ENCODE measurements at places on chromosomes 12 and 14.

GRCh38 chr12:107884769-107885694 is 110.5 kb downstream of the ASCL4 start:
- peak; percentile 37 for DNase-seq

- no peak for DNase-seq
Observed at GRCh38 chr12:76259660-76260389, 88.4 kb downstream of the BBS10 start.

DNA sequence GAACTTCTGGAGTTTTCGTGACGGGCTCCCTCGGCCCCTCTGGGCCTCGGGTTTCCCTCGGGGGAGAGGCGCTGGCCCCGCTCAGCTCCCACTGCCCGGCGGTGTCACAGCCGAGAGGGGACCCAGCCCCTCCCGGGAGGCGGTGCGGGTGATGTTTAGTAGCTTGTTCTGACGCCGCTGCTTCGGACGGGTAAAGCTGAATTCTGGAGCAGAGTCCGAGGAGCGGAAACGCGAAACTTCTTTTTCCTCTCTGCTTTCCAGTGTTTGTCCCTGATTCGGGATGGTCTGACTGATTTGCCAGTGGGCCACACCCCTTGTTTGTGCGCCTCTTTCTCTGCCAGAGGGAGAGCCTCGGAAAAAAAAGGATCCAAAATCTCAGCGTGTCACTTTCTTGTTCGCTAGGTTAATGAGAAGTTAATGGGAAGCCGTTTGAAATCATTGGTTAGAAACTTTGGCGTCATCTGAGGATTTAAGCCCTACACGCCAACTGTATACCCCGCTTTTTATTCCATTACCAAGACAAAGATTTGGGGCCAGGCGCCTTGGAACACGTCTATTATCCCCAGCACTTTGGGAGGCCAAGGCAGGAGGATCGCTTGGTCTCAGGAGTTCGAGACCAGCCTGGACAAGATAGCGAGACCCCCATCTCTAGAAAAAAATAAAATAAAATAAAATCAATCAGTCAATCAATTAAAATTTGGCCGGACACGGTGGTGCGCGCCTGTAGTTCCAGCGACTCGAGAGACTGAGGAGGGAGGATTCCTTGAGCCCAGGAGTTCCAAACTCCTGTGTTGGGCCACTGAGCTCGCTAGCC is 756 bp downstream of the TULP3 start:
- no peak for DNase-seq

GRCh38 chr14:46464341-46464740 is 187.2 kb downstream of the RPL10L start:
- DNase-seq = no peak

GRCh38 chr14:54866588-54866987 is 36.0 kb downstream of the GCH1 start:
- DNase-seq = no peak

DNA sequence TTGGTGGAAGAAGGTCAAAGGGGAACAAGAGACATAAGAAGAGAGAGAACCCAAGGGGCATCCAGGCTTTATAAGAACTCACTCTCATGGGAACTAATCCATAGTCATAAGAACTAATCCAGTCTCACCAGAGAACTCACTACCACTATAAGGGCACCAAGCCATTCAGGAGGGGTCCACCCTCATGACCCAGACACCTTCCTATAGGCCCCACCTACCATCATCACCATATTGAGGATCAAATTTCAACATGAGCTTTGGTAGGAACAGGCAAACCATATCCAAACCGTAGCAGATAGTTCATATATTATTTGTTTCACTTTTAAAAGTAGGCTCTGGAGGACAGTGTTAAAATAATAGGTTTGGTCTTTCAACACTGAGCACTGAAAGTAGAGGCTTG is 350.1 kb downstream of the TMTC2 start:
- no peak for DNase-seq

- DNase-seq = no peak
Observed at GRCh38 chr12:90572778-90573177, 382.2 kb downstream of the CCER1 start.

DNA sequence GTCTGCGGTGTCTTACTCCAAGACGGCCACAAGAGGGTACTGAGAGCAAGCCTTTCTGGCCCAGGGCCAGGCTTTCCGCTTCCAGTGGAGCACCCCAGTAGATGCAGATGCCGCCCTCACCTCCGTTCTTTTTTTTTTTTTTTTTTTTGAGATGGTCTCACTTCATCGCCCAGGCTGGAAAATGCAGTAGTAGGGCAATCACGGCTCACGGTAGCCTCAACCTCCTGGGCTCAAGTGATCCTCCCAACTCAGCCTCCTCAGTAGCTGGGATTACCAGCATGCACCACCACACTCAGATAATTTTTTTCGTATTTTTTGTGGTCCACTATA is 5.6 kb upstream of the LBHD2 start:
- DNase-seq = peak; percentile 87

GRCh38 chr14:53494587-53494986 is 341.5 kb upstream of the DDHD1 start:
- no peak for DNase-seq

DNA sequence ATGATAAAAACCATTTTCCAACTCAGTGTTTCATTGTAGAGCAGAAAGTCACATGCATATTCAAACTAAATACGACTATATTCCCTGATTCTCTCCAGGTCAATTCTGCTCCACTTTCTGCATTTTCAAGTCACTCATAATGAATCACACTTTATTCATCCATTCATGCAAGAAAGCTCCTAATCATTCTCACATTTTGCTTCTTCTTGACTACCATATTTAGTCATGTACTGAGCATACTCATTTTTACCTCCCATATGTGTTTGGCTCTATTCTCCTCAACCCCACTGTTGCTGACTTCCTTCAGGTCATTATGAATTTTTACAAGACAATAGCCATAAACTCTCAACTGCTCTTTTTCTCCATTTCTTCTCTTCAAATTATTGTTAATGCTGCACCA is 43.4 kb upstream of the PIK3C2G start:
- no peak for DNase-seq

- DNase-seq = no peak
Observed at GRCh38 chr12:122788387-122788786, 14.0 kb downstream of the CCDC62 start.

GRCh38 chr12:115402443-115403180 is 718.6 kb upstream of the TBX3 start:
- DNase-seq = no peak

DNA sequence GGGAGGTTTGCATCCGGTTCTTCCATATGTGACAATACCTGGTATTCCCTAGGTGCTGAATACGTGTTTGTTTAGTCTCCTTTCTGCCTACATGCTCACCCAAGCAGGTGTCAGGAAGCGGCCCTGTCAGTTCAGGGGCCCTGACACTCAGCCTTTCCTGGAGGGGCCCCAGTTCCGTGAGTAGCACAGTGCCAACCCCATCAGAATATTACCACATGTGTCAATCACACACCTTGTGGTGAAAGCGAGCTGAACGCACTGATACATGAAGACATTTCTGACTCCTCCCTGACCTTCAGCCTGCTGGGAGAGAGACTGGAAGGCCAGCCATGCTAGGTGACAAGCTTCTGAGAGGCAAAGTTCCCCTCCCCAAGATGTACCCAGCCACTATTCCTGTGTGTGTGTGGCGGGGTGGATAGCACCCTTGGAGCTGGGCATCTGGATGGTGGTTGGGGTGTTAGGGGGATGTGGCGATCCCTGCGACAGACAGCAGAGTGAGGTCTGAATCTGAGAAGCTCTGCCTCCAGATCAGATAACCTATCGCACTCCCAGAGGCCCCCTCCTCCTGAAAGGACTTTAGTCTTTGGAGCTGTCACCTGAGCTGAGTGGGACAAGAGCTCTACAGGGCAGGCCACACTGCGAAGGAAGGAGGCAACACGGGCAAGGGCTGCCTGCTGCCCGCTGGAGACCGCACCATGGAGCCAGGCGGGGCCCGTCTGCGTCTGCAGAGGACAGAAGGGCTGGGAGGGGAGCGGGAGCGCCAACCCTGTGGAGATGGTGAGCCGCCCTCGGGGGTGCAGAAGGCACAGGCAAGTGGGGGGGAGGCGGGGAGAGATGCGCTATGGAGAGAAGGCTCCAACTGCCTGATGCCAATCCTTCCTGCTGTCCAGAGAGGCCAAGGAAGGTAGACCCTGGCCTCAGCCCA is at the start of gene SOAT2:
TSS of gene SOAT2 (plus strand) at position 604 of the 925 bp plus-strand sequence. CDS start at position 696, 92 bp downstream.
- peak; percentile 85 for DNase-seq

DNA sequence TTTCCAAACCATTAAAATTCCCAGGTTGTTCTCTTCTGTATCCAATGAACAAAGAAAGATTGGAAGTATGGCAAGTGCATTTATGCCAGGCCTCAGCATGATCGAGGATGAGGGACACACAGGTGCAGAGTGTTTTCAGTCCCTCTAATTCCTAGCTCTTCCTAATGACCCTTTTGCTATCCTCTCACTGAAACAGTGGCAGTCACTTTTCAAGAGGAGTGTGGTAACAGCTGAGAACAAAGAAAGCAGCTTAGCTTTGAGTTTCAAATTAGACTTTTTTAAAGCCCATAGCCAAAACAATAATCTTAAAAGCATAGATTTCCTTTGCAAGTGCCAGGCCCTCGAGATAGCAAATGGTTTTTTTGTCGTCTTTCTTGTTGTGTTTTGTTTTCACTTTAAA is 110.8 kb downstream of the KCNH5 start:
- DNase-seq = no peak

DNA sequence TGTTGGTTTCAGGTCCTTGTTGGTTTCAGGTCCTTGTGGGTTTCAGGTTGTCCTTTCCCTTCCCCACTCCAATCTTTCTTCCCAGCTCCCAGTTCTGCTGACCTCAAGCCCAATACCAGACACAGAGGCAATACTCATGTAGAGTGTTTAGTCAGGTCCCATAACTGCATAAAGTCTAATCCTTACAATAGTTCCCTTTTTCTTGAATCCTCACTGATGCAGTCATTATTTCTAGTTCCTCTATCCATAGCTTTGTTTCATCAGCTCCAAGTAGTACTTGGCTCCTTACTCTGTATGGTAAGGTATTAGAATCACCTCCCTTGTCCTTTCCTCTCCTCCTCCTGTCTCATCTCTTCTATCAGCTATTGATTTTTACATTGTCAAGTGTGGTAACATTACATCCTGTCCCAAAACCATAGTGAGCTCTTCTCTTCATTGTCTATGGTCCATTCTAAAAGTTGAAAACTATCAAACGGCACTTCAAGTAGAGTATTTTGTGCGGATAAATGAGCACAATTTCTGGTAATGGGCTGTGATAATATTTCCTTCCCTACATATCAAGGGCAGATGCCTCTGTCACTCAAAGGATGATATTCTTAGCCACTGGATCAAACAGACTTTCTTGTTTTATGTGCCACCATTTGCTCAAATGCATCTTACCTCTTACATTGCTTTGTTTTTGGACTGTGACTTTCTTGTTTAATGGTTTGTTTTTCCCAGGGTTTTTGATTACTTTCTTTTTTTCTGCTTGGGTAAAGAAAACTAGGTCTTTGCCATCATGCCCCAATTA is 57.2 kb upstream of the JDP2 start:
- DNase-seq = no peak

- DNase-seq = no peak
Observed at GRCh38 chr14:93062890-93063289, 52.8 kb downstream of the ITPK1 start.

GRCh38 chr12:21638054-21638891 is 19.4 kb downstream of the LDHB start:
- no peak for DNase-seq

GRCh38 chr12:102992297-102992696 is 34.8 kb downstream of the ASCL1 start:
- DNase-seq = no peak

- DNase-seq = no peak
Observed at GRCh38 chr12:17301544-17301943, 695.6 kb upstream of the LMO3 start.

GRCh38 chr12:56589783-56590182 is 40.3 kb downstream of the BAZ2A start:
- DNase-seq = no peak

GRCh38 chr12:68236421-68237059 is 10.9 kb upstream of the IL26 start:
- peak; percentile 80 for DNase-seq

DNA sequence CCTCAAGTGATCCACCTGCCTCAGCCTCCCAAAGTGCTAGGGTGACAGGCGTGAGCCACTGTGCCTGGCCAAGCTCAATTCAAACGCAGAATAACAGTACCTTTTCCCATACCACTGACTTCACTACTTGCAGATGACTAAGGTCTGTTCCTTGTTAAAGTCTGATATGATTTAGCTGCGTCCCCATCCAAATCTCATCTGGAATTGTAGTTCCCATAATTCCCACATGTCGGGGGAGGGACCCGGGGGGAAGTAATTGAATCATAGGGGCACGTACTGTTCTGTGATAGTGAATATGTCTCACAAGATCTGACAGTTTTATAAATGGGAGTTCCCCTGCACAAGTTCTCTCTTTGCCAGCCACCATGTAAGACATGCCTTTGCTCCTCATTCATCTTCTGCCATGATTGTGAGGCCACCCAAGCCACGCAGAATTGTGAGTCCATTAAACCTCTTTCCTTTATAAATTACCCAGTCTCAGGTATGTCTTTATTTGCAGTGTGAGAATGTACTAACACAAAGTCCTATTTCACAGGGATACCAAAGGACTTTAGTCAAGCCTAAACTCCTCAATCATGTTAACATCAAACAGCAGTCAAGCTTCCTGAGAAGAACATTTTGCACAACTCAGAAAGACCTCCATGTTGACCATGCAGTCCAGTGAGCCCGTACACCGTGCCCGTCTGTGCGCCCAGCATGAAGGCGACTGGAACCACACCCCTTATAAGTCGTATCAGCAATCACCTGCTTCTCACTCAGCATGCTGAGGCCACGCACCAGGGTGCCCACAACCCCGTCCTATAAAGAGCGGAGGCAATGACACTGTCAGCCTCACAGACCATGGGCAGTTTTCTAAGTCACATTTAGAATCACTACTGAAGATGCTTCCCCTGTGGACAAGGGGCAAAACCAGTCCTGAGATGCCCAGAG is 36.9 kb downstream of the FOXN3 start:
- no peak for DNase-seq

DNA sequence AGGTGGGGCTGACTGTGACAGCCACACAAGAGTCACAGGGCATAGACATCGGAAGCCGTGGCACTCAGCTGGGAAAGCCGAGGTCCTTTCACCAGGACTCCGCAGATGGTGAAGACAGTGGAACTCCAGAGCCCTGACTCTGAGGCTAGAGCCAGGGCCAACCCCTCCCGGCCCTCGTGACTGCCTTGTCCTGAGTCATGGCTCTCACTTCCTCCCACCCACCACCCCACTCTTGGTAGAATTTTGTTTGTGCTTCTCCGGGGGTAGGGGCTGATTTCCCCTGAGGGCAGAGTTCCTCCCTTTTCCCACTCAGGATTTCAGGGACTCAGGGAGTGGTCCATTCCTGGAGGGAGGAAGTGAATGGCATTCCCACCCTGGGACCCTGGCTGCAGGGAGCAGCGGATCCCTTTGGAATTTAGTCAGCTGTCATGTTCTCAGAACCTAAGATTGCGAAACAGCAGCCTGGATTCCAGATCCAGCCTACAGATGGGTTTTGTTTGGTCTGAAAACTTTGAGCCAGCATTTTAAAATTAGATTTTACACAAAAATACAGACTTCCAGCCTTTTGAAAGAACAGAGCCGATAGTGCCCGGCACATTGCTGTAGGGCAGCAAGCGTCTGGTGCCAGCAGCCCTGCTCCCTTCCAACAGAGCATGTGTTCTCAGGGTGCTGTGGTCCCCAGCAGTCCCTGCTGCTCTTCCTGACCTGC is 50.7 kb downstream of the TPCN1 start:
- DNase-seq = no peak

GRCh38 chr14:49991491-49991890 is 98.6 kb downstream of the ARF6 start:
- DNase-seq = no peak

- DNase-seq = no peak
Observed at GRCh38 chr14:64709126-64709525, 4.9 kb downstream of the PLEKHG3 start.

- no peak for DNase-seq
Observed at GRCh38 chr14:54698966-54699530, 132.1 kb downstream of the SAMD4A start.

All from Jurkat, Clone E6-1 (cell line).